Esophagus muscularis mucosa (tissue), 4 donors: ENCODE measurements at places on chromosomes 13 and 19. TPM values are rescaled to one million over a fixed set of nuclear protein-coding genes. Genes with fewer than 3 reads are reported as not detected.
A peak's percentile ranks its signal among the peaks of the same experiment; 100 is the strongest.

TFDP1 gene
- 30.7 TPM for total RNA-seq

TINCR gene
- 2.9 TPM for total RNA-seq

ZNF813 gene
- 3.3 TPM for total RNA-seq

BICRA gene
- total RNA-seq: 13.3 TPM

PABPC3 gene
- total RNA-seq: 0.11 TPM

APC2 gene
- total RNA-seq: 0.42 TPM

CGB2 gene
- total RNA-seq: not detected

TMEM238 gene
- 0.83 TPM for total RNA-seq

LPAR6 gene
- total RNA-seq: 8.7 TPM

CCL25 gene
- not detected for total RNA-seq

FFAR3 gene
- total RNA-seq: 0.17 TPM

GRCh38 chr19:51664997-51665396 is 18.4 kb upstream of the SIGLEC14 start:
- no peaks in the 10 kb centered on the region for H3K36me3 ChIP-seq
- H3K27me3 ChIP-seq: no peaks in the 10 kb centered on the region
- no peak overlapping the region for H3K4me3 ChIP-seq
- no peak for DNase-seq
- no peaks in the 10 kb centered on the region for H3K4me1 ChIP-seq

DNA sequence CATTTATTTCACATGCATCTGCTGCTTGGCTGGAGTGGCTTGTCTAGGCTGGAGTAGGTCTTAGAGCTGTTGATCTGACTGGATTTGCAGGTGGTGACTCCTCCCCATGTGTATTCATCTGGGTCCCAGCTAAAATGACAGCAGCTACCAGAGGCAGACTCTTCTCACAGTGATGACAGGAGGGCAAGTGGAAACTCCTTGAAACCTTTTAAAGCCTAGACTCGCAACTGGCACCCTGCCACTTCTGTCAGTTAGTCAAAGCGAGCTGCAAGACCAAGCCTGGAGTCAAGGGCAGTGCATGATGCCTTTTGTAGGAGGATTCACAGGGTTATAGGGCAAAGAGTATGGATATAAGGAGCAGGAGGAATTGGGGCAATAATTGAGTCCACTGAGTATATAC is 65.2 kb downstream of the TEX26 start:
- H3K4me3 ChIP-seq: no peak overlapping the region
- no peaks in the 10 kb centered on the region for H3K36me3 ChIP-seq
- no peaks in the 10 kb centered on the region for H3K27me3 ChIP-seq
- peaks cover 4% of the 10 kb centered on the region for H3K4me1 ChIP-seq
- peak; percentile 80 for DNase-seq

- no peak for DNase-seq
- H3K4me3 ChIP-seq: no peak overlapping the region
- H3K4me1 ChIP-seq: peaks cover 12% of the 10 kb centered on the region
- no peaks in the 10 kb centered on the region for H3K36me3 ChIP-seq
- no peaks in the 10 kb centered on the region for H3K27me3 ChIP-seq
These were observed 3.5 kb upstream of the ZNF428 start for GRCh38 chr19:43622956-43623355.

- no peak for DNase-seq
- H3K27me3 ChIP-seq: no peaks in the 10 kb centered on the region
- no peaks in the 10 kb centered on the region for H3K4me1 ChIP-seq
- H3K27ac ChIP-seq: no peak overlapping the region
- no peak overlapping the region for H3K4me3 ChIP-seq
- H3K36me3 ChIP-seq: no peaks in the 10 kb centered on the region
These were observed 24.9 kb upstream of the PNMA8B start for GRCh38 chr19:46520616-46521015.

DNA sequence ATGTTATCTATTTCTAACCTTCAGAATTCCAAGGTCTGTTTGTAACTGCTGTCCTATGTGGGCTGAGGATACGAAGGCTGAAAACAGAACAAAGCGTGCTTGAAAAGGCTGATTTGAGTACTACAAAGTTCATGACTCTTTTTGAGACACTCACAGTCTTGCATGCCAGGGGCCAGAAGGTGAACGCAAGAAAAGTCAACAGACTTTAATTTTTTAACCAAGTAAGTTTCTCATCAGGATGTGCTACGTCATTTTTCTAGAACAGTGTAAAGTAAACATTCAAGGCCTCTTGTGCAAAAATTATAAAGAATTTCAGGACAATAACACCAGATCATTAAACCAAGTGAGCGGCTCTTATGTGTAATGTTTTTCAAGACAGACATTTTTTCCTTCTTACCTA is 163.5 kb downstream of the COG6 start:
- no peaks in the 10 kb centered on the region for H3K4me1 ChIP-seq
- DNase-seq: no peak
- no peaks in the 10 kb centered on the region for H3K27me3 ChIP-seq
- no peak overlapping the region for H3K27ac ChIP-seq

DNA sequence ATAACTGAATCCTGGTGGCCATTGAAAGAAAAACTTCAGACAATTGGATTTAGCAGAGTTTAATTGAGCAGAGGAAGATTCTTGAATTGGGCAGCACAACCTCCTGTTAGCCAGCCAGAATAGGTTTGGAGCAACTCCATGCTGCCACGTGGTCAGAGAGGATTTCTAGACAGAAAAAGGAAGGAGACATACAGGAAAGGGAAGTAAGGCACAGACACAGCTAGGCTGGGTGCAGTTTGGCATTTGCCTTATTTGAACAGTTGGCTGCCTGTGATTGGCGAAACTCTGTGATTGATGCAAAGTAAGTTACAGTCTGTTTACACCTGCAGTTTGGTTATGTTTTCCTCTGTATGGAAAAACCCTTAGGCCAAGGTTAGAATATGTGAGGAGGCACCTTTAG is 85.8 kb upstream of the SPATA13 start:
- no peaks in the 10 kb centered on the region for H3K4me1 ChIP-seq
- no peaks in the 10 kb centered on the region for H3K36me3 ChIP-seq
- H3K27me3 ChIP-seq: no peaks in the 10 kb centered on the region
- no peak overlapping the region for H3K4me3 ChIP-seq
- no peak for DNase-seq
- H3K27ac ChIP-seq: no peak overlapping the region

GRCh38 chr13:107374038-107374437 is 806.1 kb upstream of the ARGLU1 start:
- no peak overlapping the region for H3K4me3 ChIP-seq
- H3K27me3 ChIP-seq: no peaks in the 10 kb centered on the region
- no peak overlapping the region for H3K27ac ChIP-seq
- no peak for DNase-seq
